T-helper 1 cell (primary cell): ENCODE measurements at places on chromosomes 6 and 20.

DNA sequence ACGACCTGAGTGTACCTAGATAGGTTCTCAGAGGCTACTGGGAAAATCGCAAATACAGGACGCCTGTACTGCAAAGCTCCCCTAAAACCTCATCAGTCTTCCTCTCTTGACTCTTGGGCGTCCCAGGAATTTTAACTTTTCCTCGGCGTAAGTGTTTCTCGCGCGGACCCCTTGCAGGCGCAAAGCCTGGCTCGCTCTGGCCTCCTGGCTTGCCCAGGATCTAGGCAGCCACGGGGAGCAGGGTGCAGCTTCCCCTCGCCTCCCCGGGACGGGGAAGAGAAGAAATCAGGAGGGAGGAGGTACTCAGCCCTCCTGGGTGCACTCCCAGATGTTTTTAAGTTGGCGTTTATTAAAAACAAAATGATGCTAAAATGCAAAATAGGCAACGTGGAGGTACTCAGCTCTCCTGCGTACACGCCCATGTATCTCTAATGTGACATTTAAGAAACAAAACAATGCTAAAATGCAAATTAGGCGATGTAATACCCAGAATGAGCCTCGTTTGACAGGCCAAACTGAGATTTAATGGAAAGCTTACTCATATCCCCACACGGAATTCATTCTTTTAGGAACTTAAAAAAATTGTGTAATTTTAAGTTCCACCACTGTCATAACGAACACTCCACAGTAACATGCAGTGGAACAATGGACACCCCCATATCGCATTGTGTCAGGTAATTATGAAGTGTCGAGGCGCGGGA lies 1.6 kb upstream of the SOBP start:
- no peak for DNase-seq

- DNase-seq = no peak
These were observed 137.3 kb downstream of the STXBP5 start for GRCh38 chr6:147341486-147341885.

- DNase-seq = no peak
These were observed 101.4 kb downstream of the LRFN2 start for GRCh38 chr6:40485795-40486194.

DNA sequence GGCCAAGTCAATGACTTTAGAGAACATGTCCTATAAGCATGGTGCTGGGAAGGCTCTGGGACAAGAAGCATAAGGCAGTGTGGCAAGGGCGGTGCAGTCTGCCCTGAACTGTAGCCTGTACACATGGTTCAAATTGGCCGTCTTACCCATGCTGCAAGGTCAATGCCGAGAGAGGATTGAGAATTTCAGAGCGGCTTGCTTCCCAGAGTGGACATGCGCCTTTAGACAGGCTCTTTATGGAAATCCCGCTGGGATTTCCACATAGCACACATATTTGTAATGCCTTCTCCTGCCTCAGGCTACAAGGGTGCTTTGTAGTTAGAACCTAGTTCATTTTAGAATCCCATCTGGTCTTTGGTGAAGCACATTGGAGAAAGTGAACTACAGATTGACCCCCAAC lies 36.1 kb upstream of the CEP162 start:
- no peak for DNase-seq

DNA sequence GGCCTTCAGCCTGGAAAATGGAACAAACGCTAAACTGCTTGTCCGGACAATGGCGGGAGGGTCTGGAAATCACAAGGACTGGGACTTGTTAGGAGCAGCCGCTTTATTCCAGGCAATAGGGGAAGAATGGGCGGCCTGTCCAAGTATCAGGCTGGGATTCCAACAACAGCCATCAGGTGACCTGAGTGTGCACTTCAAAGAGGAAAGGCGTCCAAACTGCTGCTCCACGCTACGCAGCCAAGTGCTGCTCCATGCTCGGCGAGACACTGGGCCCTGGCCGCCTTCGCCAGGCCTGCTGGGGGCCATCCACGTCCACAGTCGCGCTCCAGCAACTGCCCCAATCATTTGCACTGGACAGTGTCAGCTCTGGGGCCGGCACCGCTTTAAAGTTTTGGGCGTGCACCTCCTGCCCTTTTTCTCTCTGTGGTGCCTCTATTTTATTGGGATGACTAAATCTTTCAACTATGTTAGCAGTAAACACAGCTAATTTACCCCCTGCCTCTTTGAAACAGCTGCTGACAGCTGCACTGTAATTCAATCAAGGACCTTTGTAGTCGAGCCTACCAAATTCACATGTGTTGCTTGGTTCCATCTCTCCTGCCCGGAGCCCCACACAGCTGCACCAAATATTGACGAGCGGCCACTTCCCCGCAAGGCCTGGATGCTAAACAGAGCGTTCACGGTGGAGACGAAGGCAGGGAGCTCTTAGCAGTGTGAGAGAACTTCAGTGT lies 98.3 kb downstream of the BMP7 start:
- no peak for DNase-seq

DNA sequence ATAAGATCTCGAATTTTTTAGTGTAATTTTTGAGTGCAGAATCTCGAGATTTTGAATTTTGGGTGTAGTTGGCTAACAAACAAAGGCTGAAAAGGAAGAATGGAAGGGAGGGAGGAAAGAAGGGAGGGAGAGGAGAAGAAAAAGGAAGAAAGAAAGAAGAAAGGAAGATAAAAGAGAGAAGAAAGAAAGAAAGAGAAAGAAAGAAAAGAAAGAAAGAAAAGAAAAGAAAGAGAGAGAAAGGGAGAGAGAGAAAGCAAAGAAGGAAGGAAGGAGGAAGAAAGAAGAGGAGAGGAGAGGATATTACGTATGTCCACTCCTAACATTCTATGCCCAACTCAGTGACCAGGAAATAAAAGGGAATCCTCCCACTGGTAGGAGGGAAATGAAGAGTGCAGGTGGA lies 169.6 kb downstream of the TBXT start:
- no peak for DNase-seq

DNA sequence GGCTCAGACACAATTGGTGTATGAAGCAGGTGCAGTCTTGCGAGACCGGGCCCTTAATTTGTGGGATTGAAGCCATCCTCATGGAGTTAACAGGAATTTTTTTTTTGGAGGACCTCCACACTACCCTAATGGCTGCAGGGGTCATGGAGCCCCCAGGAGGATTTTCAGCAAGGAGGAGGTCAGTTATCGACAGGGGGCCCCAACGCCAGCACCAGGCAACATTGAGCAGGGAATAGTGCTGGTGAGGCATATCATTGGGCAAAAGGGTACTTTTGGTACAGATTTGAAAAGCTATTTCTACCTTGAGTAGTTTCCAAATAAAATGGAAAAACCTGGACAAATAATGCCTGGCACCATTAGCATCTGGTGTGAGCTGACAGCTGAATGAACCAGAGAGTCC lies 6.7 kb downstream of the FAM50B start:
- DNase-seq = no peak

DNA sequence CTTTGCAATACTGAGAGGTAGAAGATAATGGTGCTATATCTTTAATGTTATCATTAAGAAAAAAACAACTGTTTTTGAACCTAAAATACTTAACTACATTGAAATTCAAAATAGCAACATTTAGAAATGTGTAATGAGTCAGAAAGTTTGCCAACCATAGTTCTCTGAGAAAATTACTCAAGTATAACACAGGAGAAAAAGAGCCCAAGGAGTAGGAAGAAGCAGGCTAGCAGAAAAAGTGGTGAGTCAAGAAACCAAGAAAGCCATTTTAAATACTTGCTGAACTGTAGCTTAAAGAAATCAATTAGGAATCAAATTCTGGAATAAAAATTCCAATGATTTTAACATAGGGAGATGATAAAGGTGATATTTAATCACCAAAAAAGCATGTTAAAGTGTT lies 181.0 kb upstream of the RSPO3 start:
- no peak for DNase-seq

DNA sequence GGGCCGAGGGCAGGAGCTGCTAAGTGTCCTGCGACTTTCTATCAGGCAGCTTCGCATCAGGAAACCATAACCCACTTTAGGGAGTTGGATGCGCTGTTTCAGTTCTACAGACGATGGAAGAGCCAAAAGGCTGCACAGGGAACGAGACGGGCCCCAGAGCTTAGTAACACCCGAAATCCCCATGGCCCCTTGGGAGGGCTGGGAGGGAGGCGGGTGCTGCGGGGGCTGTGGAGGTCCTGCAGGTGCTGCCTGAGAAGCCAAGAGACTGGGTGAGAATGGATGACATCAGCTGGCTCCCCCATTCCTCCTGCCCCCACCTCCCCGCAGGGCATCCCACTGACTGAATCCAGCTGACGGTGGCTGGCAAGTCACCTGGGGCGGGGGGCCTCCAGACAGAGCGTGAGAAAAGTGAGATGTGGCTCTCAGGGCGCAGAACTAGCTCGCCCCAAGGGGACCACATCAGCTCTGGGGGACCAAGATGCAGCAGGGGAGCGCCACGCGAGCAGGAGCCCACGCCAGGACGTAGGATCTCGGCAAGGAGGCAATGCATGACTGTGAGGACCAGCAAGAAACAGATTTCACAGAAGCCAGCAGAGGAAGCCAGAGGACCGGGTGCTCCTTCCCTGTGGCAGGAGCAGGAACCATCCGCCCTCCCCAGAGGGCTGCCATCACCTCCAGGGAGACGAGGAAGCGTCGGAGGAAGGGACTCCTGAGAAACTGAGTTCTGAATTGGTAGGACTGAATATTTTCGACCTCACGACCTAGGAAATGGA lies 36.8 kb downstream of the PNLDC1 start:
- no peak for DNase-seq

DNA sequence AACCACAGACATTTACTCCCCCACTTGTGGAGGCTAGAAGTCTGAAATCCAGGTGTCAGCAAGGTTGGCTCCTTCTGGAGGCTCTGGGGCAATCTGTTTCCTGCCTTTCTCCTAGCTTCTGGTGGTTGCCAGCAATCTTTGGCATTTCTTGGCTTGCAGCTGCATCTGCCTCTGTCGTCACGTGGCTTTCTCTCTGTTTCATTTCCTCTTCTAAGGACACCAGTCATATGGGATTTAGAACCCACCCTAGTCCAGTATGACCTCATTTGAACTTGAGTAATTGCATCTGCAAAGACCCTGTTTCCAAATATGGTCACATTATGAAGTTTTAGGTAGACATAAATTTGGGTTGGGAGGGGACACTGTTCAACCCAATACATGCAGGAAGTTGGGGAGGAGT lies 56.2 kb upstream of the EPB41L1 start:
- DNase-seq = no peak

DNA sequence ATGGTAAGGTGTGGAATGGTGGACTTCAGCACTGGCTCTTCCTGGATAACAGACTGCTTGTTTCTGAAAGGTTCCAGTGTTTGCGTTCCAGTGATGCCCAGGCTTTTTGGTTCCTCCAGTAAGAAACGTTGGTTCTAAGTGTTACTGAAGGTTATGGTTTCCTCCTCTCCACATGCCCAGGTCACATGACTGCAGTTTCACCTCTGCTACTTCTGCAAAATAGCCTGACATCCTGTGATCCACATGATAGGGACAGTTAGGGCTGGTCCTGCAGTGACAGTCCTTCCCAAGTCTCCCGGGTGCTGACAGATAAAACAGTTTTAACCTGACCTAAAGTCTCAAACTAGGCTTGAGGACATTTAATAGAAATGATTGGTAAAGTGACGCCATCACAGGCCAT lies 132.2 kb upstream of the CST7 start:
- no peak for DNase-seq

DNA sequence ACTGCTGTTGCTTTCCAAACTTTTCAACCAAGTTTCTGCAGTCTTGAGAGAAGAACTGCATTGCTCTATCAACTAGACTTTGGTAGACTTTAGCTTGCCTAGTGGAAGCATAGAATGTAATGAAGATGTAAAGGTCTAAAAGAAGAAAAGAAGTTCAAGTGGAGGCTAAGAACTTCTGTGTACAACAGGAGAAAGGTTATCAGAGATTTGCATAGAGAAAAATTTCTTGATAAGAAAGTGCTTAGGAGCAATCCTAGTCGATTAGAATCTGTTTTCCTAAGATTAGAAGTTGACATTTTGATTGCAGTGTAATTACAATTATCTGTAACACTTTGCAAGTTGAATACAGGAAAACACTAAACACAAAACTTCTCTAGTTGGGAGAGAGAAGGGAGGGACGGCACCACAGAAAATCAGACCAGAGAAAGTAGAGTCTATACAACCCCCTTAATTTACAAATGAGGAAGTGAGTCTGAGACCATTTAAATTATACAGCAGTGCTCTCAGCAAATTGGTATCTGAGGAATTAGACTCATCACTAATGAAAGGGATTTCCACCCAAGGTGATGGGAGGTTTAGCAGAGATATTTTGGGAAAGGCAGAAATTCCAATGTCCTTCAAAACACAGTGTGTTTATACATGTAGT lies 194.3 kb upstream of the MARCKS start:
- DNase-seq = no peak

DNA sequence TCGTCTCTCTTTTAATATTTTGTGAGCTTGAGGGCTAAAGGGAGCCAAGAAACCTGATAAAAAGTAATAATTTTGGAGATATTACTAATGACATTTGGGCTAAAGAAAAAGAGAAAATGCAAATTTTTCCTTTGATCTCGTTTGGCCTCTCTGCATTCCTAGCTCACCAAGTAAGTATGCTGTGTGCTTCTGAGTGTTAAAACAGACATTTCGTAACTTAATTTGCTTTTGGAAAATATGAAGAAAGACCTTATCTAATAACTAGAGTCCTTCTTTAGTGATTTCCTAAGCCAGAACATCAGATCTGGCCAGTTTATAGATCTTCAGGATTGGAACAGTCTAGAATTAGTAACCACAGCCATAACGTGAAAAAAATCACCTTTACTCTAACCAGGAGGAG lies 872.9 kb upstream of the SLC35B3 start:
- no peak for DNase-seq

DNA sequence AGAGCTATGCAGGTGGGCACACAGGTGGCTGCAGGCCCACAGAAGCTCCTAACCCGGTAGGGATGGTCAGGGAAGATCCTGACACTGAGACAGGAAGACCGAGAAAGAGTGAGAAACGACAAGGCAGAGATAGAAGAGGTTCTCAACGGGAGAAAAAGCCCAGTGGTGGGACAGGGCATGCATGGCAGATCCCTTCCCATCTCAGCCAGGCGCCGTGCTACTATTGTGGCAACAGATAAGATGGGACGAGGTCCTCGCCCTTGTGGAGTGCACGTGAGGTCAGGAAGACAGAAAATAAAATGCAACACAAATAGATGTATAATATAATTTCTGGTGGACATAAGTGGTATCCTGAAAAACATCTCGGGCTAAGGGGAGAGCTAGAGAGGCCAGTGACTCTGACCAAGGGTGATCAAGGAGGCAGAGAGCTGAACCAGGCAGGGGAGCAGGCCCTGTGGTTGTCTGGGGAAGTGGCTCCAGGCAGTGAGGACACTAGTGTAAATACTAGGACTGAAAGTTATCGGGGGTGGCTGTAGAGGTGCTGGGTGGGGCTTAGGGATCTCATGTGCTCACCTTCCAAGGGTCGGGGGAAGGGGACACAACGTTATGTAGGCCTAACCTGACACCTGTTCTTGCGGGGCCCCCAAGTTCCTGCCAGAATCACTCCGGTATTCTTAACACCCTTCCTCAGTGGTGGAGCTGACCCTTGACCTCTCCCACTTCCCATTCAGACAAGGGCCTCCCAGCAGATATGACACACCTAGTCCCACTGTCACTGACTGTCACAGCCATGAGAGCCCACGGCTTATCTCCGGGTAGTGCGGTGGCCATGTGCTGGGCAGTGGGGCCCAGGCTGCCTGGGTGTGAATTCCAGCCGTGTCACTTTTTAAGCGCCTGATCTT lies 1.0 kb downstream of the SRXN1 start:
- DNase-seq = no peak

GRCh38 chr6:152207915-152208714 lies 400.6 kb downstream of the ESR1 start:
- DNase-seq = no peak
